PC-3 (cell line): ENCODE measurements at places on chromosomes 1 and 21. TPM values are rescaled to one million over a fixed set of nuclear protein-coding genes. Genes with fewer than 3 reads are reported as not detected.

DNA sequence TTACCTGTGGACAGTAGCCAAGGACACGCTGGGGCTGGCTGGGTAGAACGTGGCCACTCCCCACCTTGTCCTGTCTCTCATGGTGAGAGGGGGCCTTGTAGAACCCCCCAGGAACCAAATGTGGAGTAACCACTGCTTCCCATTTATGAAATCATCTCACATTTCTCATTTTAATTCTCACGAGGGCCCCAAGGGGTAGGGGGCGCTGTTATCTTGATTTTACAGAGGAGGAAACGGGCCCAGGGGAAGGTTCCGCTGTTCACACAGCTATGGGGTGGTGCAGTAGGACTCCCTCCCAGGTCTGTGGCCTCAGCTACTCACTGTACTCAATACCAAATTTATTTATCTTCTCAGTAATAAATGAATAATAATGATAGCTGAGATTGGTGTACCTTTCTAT is 5.5 kb downstream of the SMPDL3B start:
- peak; percentile 42 for DNase-seq

- peak; percentile 78 for DNase-seq
These were observed 35.9 kb upstream of the PTGS2 start for GRCh38 chr1:186715887-186716809.

- peak; percentile 85 for DNase-seq
These were observed 107.6 kb downstream of the ETS2 start for GRCh38 chr21:38913120-38913892.

DNA sequence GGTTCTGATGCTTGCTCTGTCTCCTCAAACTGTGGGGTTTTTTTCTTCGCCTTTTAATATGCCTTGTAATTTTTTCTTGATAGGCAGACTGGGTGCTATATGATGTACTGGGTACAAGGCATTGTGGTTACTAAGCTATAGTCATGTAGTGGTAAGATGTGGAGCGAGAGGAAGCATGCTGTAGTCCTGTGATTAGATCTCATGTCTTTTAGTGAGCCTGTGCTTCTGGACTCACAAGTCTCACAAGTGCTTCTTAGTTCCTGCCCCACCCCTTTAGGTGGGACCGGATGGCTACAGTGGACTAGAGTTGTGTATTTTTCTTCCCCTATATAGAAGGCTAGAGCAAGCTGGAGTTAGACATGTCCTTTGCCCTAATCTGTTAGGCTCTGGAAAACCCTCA is 178.7 kb downstream of the DNM3 start:
- DNase-seq, result no peak

DNA sequence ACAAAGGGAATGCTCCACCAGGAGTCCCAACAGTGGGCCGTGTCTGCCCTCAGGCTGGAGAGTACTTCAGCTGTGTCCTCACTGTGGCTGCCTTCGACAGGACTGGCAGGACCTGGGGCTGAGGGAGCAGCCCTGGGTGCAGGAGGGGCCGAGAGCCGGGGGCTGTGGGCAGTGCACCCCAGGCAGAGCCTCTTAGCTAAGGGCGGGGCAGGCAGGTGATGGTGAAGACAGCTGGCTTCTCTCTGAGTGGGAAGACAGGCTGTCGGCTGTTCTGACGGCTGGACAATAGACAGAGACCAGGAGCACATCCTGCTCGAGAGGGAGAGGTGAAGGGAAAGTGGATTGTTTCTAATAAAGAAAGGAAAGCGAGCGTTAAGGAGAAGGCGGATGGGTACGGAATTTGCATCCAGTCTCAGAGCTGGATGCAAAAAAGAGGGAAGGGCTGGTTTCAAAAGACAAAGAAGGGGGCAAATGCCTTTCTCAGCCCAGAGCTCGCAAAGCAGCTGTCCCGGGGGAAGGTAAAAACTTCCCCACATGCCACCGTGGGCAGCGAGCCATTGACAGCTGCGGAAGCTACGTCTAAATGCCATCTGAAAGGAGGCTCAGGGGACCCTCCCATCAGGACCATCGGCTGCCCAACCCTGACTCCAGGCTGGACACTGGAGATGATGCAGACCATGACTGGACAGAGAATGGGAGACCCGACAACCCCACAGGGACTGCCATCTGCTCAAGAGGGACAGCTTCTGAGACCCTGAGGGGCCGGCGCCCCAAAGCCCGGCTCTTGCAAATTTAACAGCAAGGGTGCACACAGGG is 92.0 kb downstream of the STUM start:
- no peak for DNase-seq

DNA sequence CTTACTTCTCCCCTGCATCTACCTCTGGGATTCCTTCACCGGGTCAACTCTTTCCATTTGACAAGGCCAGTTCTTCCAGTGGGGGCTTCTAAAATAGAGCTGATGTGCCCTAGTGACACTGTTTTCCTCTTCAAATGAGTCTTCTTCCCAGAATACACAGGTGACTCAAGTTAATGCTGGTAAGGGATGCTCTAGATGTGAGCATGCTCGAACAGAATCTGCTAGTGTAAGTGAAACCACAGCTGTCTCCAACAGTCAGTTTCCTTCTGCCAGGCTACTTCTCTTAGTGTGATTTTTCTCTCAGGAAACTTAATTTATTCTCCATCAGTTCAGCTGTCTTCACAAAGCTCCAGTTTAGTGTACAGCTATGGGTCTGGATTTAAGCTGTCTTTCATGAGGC is 194.9 kb upstream of the C1orf87 start:
- DNase-seq, result no peak

GRCh38 chr1:33170351-33171274 is 11.2 kb downstream of the TRIM62 start:
- peak; percentile 22 for DNase-seq

DNA sequence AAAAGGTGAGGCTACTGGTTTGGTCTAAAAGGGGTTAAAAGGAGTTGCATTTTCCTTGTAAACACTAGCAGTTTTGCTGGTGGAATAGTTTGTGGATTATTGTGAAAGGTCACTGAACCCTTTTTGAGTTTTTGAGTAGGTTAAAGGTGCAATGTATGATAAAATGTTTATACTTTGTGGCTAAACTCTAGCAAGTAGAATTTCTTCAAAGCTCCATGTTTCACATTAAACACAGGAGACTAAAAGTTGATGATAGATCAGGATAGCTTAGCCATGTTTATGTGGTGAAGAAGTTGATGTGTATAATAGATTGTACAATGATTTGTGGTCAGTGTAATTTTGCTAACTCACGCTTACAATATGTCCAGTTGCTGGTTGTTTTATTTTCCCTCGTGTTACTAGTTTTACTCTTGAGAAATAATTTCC is 13.1 kb downstream of the ZNF326 start:
- DNase-seq, result no peak

GRCh38 chr1:26774462-26774861 is 13.3 kb upstream of the PIGV start:
- no peak for DNase-seq

- DNase-seq, result peak; percentile 94
These were observed 248.6 kb downstream of the DNM3 start for GRCh38 chr1:172089768-172090510.

GRCh38 chr21:36773117-36773516 is 74.2 kb downstream of the SIM2 start:
- DNase-seq, result peak; percentile 82

DNA sequence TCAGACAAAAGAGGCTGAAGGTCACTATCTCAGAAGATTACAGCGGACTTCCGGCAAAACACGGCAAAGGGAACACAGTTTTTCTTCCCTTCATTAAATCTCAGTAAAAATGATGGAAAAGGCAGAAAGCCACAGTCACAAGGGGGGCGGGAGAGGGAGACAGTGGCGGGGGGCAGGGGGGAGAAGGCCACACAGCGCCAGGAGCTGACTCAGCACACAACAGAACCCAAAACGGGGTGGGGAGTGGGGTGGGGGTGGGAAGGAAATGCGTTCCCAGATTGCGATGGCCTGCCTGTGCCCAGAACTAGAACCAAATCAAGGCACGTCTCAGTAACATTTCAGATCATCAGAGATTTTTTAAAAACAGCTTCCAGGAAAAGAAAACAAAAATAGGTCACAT is 13.4 kb downstream of the CFAP74 start:
- no peak for DNase-seq

DNA sequence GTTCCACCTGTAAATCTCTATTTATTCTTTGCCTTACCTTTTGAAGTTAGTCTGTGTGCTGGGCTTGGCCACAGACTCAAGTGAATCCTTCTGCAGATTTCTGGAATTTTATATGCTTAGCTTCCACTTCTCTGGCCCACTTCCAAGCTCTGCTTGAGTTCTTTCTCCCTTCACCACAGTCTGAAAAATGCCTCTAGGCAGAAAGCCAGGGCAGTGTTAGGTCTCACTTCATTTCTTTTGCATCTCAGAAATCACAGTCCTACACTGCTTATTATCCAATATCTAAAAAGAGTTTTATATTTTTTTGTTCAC is 48.9 kb downstream of the INKA2 start:
- DNase-seq, result peak; percentile 43

Gene SH2D1B
- total RNA-seq, result 0.04 TPM in 1 of 2 replicates, not detected in the other

Gene CENPF
- 92.6 and 101 TPM in 2 replicates for total RNA-seq

Gene SPRR2G
- not detected in 2 replicates for total RNA-seq

Gene LRRC71
- 0.11 TPM in 1 of 2 replicates, not detected in the other for total RNA-seq

Gene GBP2
- 1.6 and 2.1 TPM in 2 replicates for total RNA-seq

Gene LCE2B
- total RNA-seq, result not detected in 2 replicates

Gene NTNG1
- total RNA-seq, result 6.7 and 6.8 TPM in 2 replicates

Gene LHX8
- not detected in 2 replicates for total RNA-seq

Gene ANGPTL1
- not detected in 2 replicates for total RNA-seq

Gene DIRAS3
- total RNA-seq, result not detected in 2 replicates

Gene SPRR5
- not detected in 2 replicates for total RNA-seq
